Activated naive CD4-positive, alpha-beta T cell treated with anti-CD3 and anti-CD28 coated beads, Interleukin-2, amount 50 U/mL, for 72 hours (primary cell): ENCODE measurements at places on chromosomes 7 and 10.

DNA sequence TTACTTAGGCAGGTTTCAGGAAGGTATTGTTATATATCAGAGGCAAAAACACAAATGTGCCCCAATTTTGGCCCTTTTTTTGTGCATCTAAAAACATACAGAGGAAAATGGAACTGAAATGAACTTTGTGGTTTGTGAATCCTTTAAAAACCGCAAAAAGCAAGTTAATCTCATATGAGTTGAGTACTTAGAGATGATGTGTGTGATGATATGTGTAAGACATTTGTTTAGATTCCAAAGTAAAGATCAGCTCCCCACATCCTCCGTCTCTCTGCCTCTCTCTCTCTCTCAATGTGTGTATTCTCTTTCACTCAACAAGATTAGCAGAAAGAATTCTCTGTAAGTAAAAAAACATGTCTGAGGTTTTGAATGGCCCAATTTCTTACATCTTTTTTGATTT is 201.9 kb downstream of the MALRD1 start:
- DNase-seq = no peak

- no peak for DNase-seq
Measured at GRCh38 chr7:2122651-2123050, 110.1 kb downstream of the MAD1L1 start.

DNA sequence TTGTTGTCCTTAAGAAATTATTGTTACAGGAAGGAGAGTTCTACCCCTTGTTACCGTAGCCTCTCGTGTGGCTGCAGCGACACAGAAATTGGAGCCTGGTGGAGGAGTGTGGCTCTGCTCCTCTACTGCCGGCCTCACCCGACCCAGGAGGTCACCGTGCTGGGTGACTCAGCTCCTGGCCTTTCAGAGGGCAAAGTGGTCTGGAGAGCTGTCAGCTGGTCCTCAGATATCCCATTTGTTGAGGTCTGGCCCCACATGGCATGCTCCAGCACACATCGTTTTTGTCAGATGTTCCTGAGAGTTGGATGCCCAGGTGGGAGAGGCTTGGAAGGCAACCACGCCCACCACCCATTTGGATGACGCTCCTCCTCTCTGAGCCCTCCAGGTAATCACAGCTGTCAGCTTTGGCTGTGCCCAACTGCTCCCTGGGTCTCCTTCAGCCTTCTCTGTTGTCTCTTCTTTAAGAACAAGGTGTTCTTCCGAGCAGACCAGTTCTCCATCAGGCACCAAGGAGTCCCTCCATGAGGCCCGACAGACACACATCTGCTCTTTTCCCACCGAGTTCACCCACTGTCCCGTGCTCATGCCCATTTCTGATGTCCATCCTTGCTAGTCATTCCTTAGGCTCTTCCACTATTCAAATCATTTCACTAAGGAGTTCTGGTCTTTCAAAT is 80.3 kb downstream of the RAMP3 start:
- DNase-seq = no peak

DNA sequence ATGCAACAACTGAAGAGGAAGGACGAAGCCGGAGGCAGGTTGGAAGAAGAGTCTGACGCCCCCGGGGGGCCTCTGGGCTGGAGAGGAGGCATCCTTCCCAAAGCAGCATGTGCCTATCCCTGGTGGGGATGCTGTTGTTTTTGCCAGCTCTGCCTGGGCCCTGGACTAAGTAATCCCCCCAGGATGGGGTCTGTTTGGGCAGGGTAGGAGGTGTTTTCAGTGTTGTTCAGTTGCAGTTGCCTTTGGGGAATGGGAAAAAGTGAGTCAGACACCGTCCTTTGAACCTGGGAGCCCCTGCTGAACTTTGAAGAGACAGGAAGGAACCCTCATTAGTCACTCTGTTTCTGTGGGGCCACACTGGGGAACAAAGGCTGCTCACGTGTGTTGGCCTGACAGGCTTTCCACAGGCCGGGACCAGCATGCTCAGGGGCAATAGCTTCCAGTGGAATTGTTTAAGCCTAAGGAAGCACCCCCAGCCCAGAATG is 35.2 kb upstream of the GDF10 start:
- DNase-seq = peak; percentile 69

- no peak for DNase-seq
Measured at GRCh38 chr10:114327537-114328440, 76.5 kb downstream of the AFAP1L2 start.

DNA sequence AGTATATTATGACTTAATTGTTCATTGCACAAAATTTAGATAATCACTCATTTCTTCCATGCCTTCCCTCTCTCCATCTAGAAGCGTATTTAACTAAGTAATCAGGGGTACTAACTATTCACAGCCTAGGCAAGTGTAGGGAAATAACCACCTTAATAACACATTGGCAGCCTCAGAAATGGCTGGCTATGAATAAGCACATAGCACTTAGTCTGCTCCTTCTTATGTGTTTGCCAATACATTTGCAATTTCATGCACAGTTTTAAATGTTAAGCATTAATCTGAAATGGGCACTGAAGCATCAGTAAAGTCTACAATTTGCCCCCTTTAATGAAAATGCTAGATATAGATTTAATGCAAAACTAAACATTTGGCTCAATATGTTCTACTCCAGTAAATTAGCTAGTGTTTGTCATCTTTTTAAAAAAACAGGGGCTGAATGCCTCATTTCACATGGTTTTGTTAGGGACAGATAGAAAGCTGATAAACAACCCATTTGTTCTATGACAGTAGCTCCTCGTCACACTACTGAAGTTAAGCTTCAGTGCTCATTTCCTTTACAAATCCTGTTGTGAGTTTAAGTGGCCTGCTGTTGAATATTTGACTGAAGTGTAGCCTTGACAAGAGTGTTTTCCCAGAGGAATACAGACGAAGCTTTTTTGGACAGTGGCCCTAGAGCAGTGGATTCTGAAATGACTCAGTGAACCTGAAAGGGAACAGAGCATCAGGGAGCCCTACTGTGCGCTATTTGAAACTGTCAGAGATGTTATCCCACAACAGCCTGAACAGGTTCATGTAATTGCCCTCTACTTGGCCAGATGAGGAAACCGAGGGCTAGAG is 30.5 kb downstream of the HHEX start:
- no peak for DNase-seq

DNA sequence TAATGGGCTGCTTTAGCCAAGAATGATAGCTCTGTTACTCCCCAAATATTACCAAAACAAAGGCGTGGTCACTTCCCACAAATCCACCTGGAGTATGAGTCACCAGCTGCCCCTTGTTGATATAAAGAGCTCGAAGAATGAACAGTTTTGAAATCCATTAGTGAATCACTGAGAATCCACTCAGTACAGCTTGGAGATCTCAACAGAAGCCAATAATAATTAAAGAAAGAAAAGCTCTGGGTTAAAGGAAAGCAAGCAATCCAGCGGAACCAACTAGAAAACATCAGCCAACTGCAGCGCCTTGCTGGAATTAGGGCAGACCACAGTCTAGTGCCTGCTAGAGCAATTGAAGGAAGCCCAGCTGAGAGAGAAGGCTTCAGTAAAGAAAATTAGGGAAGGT is 576.0 kb upstream of the C7orf33 start:
- no peak for DNase-seq

DNA sequence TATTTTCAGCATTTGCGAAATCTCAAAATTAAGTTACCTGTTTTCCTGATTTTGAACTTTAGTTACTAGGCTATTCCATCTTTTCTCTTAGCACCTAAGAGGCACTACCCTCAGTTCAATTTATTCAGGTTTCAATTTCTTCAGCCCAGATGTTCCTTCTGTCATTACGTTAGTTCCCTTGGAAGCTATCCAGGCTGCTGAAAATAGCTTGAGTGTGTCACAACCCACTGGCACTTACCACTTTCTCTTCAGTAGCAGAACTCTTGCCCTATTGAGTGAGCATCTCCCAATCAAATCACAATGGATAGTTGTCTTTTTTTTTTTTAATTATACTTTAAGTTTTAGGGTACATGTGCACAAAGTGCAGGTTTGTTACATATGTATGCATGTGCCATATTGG is 332.7 kb upstream of the LRGUK start:
- DNase-seq = no peak

GRCh38 chr7:128699196-128699712 is 27.2 kb downstream of the GARIN1A start:
- no peak for DNase-seq

DNA sequence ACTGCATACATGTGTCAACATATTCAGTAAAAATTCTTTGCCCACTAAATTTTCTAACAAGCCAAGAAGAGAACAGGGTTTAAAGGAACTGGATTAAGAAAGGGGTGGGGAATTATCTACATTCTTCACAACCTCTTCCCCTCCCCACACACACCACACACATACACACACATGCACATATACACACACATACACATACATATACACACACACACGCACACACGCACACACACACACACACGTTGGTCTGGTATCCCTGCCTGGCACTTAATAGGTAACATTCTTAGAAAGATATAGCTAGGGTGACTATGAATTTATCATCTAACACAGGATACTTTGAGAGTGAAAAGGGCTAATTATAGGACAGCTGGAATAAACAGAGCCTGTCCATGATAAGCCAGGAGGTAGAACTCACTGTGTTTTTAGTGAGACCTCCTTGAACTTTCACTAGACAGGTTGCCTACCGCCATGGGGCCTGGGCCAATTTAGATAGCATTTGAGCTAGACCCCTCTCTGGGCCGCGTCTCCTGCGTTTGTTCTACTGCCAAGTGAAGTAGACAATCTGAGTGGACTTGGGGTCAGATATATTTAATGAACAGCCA is 33.1 kb upstream of the EPC1 start:
- no peak for DNase-seq

DNA sequence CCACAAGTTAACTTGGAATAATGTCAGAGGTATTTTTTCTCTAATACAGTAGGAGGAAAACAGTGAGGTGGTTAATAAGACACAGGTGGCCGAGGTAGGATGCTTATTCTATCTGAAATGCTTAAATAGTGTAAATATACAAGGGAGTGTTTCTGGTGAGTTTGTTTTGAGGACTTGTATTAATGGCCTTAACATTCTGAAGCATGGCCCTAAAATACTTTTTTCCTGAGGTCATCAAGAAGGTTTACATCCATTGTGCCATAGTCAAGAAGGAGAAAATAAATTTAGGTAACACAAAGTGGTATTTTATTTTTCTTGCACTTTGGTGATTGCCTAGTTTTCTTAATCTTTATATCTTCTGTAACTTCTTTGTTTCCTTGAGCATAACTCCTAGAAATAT is 18.8 kb downstream of the GNAI1 start:
- no peak for DNase-seq

DNA sequence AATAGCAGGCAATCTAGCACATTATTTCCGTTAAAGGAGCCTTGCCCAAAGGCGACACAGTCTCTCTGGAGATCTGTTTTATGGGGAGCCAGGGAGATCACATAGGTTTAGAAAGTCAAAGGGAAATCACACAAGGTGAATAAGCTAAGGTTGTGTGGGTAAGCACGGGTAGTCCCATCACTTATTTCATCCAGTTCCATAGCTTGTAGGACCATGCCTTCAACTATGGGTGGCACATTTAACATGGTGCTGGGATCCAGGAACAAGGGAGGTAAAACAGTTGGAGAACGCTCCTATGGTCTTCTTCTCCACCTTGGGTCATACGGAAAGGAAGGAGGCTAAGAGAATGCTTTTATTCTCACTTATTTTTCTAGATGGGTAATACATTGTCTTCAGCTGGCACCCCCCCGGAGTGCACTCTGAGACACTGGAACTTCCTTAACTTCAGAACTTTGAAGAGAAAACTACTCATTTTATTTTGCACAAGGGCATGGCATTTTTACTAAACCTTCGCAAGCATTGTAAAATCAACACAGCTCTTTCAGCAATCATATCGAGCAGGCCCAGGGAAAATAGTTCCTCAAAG is 435.4 kb downstream of the KIF20B start:
- peak; percentile 15 for DNase-seq

- DNase-seq = no peak
Measured at GRCh38 chr10:89582022-89582421, 46.6 kb upstream of the SLC16A12 start.

GRCh38 chr7:139431010-139431409 is 52.5 kb downstream of the KLRG2 start:
- DNase-seq = no peak

- DNase-seq = no peak
Measured at GRCh38 chr7:98107313-98107721, 655 bp downstream of the LMTK2 start.

DNA sequence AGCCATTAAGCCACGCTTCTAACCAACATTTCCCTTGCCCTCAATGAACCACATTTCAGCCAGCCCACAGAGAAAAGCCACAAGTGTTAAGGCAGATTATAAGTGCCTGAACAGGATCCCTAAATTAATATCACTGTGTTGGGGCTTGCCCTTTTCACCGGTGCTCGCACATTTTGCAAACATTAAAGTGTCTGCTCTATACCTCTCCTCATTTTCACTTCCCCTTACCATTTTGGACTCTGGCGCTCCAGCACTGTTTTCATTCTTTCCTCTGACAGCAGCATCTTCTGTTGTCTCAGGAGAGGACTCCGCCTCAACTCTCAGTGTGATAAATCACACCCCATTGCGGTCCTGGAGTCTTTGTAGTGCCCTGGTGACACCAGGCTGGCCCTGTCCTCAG is 274.2 kb downstream of the BAMBI start:
- no peak for DNase-seq

GRCh38 chr10:51832652-51833383 is 133.4 kb upstream of the CSTF2T start:
- no peak for DNase-seq

- DNase-seq = no peak
Measured at GRCh38 chr10:78474743-78475142, 441.1 kb downstream of the RPS24 start.
